Stimulated activated CD4-positive, alpha-beta T cell treated with anti-CD3 and anti-CD28 coated beads, TNF-alpha, amount 100 ng/mL, for 4 hours (primary cell): ENCODE measurements at places on chromosomes 12 and 14.

GRCh38 chr12:110776410-110776809, 33.7 kb upstream of the PPP1CC start:
- peak; percentile 21 for DNase-seq

GRCh38 chr12:80698847-80699542, 8.4 kb upstream of the MYF6 start:
- DNase-seq, result no peak

DNA sequence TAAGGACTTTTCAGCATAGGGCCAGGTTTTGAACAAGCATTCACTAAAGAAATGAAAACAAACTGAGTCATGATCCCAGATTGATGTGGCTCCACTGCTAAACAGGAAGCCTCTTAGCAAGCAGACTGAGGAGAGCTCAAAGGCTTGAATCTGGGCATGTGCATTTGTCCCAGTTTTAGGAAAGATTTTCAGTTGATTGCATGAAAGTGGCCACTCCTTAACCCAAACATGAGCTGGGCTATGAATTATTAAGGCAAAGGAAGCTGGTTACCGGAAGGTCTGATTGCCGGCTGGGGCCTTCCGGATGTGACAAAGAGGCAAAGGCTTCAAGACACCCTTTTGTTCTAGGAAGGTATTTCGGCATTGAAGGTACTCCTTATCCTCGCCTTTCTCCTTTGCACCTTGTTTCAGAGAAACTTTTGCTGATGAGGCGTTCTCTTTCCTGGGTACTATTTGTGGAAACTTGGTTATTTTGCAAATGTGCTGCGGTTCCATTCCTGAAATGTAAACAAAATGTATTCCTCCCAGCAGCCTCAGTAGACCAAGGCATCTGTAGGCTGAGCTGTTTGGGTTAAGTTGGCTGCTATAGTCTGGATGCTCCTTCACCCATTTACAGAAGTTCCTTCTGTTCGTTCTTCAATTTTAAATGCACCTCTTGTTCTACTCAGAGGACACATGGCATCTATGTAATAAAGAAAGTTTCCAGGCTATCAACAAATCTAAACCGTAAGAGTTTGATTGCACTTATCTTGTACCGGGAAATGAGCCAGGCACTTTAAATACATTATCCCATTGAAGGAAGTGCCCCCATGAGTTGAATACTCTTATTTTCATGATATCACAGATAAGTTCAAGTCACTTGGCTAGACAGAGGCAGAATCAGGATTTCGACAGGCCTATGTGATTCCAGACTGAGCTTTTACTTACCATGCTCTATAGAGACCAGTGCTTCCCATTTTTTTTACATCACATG, 115.6 kb upstream of the METAP2 start:
- DNase-seq, result no peak

- DNase-seq, result no peak
These were observed 92.3 kb upstream of the BCAT1 start for GRCh38 chr12:25041006-25041741.

DNA sequence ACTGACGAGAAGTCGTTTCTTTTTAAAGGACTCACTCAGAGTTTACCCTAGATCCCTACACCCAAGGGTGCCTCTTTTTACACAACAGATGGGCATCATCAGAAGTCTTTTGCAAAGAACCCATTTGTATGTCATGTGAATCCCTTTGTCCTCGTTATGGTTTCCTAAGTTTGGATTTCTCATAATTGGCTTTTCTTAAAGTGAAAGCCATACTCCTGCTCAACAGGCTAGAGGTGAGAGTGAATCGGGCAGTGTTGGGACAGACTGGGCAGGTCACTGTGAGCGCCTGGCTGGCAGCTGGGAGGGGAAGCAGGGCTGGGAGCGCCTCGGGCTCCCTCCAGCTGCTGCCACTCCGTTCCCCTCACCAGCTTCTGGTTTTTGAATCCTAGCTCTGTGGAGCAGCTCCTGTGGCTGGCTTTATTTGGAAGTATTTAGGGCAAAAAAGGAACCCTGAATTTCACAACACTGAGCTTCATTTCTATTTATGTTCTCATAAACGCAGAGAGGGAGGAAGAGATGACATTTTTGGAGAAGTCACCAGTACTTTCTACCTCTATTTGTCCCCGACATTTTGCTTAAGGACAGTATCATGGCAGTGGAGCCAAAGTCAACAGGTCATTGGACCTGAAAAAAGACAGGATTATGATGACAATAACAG, 63.8 kb upstream of the ACTN1 start:
- DNase-seq, result no peak

DNA sequence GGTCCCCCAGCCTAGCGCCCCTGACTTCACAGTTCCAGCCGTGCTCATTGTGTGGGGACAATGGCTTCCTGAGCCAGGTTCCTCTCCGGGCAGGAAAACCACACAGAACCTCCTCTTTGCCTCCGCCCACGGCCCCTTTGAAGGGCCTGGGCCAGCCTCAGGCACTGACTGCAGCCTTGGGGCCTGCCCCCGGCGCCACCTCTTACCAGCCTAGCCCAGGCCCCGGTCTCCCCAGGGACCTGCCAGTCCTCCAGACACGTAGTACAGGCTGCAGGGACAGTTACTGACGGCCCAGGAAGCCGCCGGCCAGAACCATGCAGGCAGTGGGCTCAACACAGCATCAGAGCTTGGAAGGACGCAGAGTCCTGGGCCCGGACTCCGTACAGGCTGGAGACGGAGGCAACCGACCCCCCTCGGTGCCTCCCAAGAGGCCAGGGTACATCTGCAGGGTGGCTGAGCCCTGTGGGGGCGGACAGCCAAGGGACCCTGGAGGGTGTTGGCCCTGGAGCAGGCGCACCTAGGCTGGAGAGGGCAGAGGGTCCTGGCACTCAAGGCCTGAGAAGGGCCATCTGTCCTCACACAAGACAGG, 20.9 kb upstream of the NUDT14 start:
- no peak for DNase-seq

- no peak for DNase-seq
These were observed 365.1 kb upstream of the DIO2 start for GRCh38 chr14:80576401-80576800.

- DNase-seq, result no peak
These were observed 51.4 kb downstream of the WSCD2 start for GRCh38 chr12:108180255-108181094.

DNA sequence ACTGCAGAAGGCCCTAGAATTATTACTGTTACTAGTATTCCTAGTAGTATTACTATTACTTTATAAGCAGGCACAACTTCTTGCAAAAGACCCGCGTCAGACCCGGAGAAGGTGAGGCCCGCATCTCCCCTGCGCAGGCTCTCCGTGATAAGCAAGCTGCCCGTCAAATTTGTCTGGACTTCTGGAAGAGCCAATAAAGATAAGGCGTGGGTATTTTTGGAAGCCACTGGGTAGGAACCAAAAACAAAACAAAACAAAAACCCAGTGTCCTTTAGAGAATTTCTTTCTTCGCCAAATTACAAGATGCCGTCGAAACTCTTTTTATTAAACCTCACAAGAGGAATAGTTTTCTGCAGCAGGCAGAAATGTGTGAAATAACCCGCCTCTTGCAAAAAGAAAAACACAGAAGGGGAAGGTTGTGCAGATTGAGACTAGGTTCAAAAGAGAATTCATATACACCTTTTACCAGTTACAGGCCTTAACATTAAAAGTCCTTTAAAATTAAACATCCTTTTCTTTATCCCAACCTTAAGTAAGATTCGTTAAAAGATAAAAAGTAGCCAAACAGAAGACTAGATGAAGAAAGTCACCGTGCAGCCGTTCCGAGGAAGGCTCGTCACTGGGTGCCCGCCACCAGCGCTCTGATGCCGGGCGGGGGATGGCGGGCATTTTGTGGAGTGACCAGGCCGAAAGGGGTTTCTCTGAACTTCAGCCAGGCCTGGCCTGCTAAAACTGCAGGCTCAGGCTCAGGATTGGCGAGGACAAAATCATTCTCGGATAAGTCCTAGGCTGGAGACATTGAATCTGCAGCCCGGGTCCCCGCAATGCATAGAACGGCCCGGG, 1.6 kb downstream of the TBX5 start:
- DNase-seq, result no peak

DNA sequence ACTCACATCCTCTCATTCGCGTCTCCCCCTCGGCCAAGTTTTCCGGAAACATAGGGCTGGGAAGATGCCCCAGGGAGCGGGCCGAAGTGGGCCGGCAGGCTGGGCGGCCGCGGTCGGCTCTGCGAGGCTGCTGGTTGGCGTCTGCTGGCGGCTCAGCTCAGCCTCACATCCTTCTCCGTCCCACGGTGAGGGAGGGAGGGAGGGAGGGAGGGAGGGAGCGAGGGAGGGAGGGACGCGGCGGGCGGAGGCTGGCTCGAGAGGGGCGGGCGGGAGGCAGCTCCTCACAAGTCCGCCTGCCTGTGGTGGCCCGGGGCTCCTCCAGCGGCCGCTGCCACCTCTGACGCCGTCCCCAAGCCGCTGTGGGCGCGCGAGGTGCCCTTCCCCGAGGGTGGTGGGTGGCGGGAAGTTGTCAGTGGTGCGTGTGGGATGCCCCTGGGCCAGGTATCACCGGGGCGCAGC, 93.8 kb downstream of the RFLNA start:
- DNase-seq, result peak; percentile 31

GRCh38 chr14:55711175-55711811, 131.3 kb downstream of the KTN1 start:
- DNase-seq, result no peak

DNA sequence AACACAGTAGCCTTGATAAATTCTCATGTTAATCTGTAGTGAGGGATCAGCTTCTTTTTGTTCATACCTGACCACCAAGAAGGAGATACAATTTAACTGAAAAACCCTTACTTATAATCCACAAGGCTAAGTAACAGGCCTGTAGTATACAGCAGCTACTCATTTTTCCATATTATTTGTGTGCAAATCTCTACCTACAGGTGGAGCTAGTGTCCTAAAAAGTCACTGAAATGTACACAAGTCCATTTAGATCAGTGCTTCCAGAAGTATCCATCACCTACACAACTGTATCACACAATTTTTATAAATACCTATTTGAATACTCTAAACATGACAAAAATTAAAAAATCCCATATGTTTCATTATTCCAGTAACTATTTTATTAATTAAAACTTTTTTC, 173.2 kb downstream of the SLC35F4 start:
- no peak for DNase-seq

- no peak for DNase-seq
These were observed 115.6 kb downstream of the LRIG3 start for GRCh38 chr12:58804749-58805148.

DNA sequence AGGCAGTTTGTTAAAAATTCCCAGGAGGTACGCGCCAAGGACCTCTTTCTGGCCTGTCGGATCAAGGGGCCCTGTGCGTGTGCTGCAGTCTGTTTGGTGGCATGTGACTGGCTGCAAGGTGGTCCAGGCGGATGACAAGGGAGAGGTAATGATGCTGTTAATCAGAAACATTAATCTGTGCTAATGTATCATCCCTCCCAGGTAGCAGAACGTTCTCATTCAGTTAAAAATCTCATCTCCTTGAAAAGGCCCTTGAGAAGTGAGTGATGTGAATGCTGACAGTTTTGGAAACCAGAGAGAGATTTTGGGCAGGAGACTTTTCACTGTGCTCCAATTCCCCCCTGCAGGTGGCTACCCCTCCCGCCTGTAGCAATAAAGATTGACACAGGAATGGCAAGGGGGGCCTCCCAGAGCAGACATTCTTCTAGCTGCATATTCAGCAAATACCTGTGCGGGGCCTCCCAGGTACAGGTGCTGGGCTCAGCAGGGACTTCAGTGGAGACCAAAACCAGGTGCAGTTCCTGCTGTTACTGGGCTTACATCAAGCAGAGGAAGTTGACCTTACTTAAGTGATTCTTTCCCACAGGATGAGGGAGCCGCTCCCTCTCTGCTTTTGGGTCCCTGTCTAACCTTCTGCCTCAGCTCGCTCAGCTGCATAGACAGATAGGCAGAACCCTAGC, 364.8 kb downstream of the CACNA1C start:
- DNase-seq, result no peak

DNA sequence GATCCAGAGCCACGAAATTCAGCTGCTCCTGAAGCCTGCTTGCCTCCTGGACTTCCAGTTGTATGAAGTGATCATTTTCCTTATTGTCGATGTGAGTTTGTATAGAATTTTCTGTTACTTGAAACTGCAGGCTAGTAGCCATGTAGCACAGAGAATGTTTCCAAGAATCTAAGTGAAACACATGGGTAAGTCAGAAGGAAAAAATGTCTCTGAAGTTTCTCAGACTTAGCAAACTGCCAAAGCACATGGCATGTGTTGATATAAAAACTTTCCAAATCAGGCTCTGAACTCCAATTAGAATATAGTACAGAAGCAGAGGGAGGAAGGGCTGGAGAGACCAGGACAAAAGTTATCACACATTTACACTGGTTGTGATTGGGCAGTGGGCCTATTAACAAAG, 9.8 kb upstream of the PCNX1 start:
- no peak for DNase-seq
